Left ventricle myocardium inferior (tissue), 1 donor: ENCODE measurements at places on chromosomes 1 and 21. TPM values are rescaled to one million over a fixed set of nuclear protein-coding genes. Genes with fewer than 3 reads are reported as not detected.

- DNase-seq: no peak
Observed at GRCh38 chr1:156248323-156248683, 447 bp upstream of the PAQR6 start.

DNA sequence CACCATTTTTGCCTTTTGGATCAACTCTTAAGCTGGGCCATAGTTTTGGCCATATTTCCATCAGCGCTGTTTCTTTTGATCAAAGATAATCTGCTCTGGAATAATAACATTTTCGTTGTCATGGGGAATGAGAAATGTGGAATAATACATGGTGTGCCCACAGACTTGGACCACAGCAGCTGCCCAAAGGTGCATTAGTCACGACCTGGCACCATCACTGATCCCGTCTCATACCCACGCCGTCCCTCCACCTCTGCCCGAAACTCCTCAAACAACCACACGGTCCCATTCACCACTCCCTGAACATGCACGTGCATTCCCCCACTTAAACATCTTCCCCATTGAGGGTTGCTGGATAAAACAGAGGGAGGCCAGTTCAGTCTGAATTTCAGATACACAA is 76.9 kb downstream of the SLC66A1 start:
- DNase-seq: no peak

DNA sequence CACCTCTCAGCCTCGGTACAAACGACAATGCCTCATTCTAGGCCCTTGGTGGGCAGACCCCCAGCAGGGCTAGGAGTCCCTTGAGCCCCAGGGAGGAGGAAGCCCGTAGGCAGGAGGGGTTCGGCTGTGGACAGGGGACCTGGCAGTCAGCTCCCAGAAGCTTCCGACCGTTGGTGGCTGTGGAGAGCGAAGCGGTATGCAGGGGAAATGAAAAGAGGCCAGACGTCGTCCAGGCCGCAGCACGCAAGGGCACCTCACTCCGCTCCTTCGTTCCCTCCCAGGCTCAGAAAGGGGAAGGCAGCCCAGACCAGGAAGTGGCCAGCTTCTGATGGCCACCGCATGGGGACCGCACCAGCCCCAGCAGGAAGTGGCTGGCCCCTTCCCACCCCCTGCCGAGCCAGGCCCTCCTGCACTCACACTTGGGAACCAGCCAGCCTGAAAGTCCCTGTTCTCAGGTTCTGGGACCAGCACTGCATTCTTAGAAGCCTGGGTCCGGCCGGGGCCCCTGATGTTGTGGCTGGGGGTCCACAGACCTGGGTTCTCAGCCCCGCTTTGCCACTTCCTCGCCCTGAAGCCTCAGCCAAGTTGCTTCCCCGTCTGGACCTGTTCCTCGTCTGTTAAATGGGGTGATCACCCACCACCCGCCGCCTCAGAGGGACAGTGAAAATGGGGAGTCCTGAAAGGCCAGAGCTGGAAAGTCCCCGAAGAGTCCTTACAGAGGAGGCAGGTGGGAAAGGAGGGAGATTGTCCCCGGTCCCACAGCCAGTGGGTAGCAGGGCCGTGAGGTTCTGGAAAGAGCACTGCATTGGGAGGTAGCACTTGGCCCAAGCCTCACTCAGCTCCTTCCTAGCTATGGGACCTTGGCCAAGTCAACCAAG is 104.0 kb upstream of the RUNX3 start:
- peak; percentile 46 for DNase-seq

DNA sequence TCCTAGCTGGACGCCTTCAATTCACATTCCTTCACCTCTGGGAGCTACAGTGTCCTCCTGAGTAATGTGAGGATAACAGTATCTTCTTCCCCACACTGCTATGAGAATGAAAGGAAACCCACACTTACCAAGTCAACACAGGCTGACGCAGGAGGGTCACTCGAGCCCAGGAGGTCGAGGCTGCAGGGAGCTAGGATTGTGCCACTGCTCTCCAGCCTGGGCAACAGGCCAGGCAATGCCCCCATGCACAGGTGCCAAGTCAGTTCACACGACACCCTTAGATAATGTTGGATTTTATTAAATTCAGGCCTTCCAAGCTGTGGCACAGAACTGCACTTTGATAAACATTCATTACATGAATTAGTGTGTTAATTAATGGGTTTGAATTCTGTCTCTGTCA is 31.9 kb downstream of the MATN1 start:
- DNase-seq: no peak

DNA sequence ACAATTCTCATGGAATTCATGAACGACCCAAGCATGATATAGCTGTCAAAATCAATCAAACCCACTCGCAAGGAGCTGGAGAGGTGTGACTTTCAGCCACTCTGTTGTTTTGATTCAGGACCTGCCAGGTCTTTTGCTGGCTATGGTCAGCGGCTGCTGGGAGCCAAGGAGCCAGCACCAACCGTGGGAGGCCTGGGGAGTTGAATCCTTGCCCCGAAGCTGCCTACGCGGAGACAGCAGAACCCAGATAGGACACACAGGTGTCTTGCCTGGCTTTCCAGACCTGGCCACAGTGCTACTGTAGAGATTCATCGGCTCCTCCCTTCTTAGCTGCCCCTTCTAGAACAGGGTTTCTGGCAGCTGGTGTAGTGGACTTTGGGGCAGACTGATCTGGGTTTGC is 42.7 kb downstream of the ZSCAN20 start:
- DNase-seq: no peak

- DNase-seq: no peak
Observed at GRCh38 chr1:56774067-56774609, 45.1 kb downstream of the FYB2 start.

DNA sequence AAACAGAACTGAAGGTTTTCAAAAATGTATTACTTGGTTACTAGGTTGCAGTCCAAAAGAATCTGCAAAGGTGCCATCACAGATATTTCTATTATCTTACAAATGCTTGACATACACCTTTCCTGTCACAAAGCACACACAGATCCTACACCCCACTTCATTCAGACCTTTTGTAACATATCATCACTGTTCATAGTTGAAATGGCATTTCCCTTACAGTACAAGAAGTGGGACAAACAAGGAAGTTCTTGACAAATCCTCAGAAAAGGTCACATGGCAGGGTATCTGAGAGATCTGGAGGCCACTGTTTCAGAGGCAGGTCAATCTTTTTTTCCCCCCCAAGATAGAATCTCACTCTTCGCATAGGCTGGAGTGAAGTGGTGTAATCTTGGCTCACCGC is 21.3 kb downstream of the TOR1AIP2 start:
- no peak for DNase-seq

DNA sequence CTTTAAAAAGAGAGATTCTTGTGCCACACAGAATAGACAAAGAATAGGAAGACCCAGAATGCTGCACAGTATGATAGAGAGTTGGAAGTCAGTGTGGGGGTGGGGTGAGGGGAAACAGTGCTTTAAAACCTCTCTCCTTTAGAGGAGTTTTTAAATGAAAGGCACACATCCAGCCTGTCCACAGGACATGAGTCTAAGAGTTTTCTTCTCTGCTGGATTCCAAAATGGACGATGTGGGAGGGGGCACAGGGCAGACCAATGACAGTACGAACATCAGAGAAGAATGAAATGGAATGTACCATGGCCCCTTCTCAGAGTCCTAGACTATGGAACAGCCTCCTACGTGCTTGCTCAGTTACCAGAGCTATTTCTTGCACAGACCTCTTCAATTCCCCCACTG is 458.2 kb upstream of the DAB1 start:
- no peak for DNase-seq

DNA sequence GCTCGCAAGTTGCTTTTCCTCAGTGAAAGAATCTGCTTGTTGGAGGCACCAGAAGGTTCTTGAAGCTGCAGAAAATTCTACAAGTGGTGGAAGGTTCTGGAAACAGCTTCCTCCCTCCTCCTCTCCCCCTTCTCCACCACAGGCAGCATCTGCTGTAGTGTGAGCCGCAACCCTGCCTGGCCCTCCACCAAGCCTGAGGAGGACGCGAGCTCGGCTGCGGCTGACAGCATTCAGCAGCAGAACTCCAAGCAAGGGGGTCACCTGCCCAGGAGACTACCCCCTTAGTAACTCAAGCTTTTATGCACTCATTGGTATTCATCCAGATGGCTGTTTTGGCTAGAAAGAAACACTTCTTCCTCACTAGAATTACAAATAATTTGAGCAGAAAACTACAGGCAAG is 48.8 kb upstream of the CLDN14 start:
- DNase-seq: no peak

DNA sequence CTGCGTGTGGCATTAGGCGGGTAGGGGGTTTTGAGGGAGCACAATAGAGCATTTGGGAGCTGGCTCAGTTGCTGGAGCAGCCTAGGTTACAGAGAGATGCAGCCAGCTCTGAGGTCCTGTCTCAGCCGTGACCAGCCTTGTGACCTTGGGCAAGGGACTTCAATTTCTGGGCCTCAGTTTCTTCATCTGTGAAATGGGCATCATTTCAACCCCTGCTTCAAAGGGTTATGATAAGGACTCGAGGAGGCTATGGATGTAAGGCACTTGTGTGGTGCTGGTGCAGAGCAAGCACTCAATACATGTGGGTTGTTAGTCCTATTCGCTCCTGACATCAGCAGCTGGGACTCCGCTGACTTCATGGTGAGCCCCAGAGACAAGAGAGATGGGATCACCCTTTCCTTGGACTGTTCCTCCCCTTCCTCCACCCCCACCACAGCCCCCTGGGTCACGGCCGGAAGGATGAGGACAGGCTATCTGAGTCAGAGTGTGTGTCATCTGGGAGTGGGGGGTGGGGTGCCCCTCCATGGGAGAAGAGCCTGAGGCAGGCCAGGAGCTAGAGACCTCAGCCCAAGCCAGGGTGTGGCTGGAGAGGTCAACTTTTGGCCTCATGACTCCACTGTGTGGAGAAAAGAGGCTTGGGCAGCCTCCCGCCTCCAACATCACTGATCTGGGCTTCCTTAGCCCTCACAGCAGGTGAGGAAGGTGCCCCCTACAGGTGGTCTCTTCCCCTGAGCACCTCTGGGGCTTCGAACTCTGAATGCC is 71.4 kb upstream of the ZBTB40 start:
- DNase-seq: no peak

- peak; percentile 29 for DNase-seq
Observed at GRCh38 chr1:45622524-45623394, 1.1 kb downstream of the CCDC17 start.

The LRRC41 gene
- 38.8 TPM for total RNA-seq

- DNase-seq: no peak
Observed at GRCh38 chr1:203153051-203153988, 22.3 kb downstream of the MYBPH start.

DNA sequence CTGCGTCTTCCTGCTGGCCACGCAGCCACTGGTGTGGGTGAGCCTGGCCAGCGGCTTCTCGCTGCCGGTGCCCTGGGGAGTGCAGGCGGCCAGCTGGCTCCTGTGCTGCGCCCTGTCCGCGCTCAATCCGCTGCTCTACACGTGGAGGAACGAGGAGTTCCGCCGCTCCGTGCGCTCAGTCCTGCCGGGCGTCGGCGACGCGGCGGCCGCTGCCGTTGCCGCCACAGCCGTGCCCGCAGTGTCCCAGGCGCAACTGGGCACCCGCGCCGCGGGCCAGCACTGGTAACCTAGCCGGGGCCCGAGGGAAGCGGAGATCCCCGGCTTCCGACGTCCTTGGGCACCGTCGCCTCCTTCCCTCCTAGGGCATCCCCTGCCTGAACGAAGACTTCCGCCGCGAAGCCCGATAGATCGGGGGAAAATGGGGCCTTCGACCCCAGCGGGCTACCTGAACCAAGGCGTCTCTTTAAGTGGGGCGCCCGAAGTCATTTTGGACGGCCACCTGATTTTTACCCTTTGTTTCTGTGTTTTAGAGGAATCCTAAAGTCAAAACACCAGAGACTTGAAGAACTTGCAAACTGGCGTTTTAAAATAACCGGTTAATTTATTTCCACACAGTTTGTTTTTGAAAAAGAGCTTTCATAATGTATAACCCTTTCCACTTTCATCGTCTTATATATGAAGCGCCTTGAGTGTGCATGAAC is 2.0 kb downstream of the GPR88 start:
- peak; percentile 24 for DNase-seq

- no peak for DNase-seq
Observed at GRCh38 chr1:92749024-92749634, 35.8 kb downstream of the EVI5 start.

DNA sequence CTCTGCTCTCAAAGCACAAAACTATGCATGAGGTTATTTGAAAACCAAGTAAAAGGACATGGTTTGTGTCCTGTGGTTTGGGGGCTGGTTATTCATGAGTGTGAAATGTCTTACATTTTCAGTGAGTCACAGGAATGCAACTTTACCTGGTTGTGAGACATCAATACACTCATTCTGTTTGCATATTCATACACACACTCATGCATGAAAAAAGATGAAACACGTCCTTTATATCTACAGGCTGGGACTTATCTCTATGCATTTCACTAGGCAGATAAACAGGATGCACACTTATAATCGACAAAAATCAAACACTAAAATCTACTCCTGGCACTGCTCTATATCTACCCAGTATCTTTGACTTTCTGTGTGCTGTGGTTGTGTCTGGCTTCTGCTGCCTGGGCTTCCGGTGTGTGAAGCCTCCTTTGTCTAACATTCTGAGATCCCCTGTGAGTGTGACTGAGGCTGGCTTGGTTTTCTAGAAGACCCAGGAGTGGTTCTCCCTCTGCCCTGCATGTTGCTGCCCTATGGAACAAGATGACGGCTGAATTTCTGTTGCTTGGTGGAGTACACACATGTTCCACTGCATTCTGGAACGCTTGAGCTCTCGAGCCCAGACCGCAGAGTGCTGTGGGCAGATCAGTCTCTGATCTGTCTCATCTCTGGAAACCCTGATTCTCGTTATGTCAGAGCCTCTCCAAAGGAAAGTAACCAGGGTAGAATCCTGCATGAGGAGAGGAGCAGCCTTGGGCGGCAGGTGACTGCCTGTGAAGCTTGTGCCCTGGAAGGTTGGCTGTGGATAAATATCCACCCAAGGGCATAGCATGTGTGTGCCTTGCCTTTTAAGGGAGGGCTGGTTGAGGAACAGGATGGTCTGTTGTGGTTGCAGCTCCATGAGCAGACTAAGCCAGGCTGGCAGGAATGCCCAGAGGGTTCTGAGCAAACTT is 19.7 kb upstream of the FASLG start:
- DNase-seq: no peak

DNA sequence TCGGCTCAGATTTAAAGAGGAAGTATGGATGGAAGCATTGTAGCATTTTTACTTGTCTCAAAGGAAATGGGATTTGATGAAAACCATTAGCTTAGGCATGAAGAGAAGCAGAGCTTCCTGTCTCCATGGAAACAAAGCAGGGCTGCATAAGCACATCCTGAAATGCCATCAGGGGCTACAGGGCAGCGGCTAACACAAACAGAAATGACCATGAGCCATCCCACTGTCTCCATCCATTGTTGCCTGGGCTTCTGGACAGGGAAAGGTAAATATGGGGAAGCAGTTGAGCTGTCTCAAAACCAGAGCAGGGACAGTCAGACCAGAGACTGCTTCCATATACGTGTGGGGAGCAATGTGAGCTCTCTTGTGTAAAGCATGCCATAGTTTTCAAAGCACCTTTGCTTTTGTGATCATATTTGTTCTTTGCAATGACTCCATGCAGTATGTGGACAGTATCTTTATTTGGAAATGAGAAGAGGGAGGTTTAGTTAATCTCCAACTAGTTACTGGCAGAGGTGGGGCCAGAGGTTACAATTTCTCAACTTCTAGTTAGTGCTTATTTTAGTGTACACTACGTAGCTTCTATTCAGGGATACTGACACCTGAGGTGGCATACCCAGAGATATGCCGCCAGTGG is 176.1 kb downstream of the CACNA1E start:
- DNase-seq: no peak

GRCh38 chr1:85091671-85092280 is 43.5 kb upstream of the MCOLN3 start:
- DNase-seq: no peak
